ENCODE measurements at places on chromosomes 6 and 20.

GRCh38 chr20:43397147-43397546 is 60.5 kb upstream of the SRSF6 start:
- DNase-seq = no peak

DNA sequence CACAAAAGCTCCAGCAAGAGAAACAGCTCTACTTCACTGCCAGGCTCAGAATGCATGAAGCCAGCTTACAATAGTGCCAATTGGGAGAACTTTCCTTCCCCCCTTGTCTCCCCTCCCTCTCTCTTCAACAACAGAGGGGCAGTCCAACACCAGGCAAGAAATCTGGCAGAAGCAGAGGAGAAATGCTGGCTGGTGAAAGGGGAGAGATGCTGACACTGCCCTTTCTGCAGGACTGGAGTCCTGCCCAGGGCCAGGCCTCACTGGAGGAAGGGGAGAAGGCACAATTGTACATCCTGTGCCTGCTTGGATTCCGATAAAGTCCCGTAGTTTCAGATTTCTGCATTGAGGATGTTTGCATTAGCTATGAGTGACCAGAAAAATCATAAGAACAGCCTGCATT is 148.6 kb downstream of the LRRC1 start:
- DNase-seq = no peak

- no peak for DNase-seq
Observed at GRCh38 chr20:25040438-25040831, 17.5 kb downstream of the ACSS1 start.

DNA sequence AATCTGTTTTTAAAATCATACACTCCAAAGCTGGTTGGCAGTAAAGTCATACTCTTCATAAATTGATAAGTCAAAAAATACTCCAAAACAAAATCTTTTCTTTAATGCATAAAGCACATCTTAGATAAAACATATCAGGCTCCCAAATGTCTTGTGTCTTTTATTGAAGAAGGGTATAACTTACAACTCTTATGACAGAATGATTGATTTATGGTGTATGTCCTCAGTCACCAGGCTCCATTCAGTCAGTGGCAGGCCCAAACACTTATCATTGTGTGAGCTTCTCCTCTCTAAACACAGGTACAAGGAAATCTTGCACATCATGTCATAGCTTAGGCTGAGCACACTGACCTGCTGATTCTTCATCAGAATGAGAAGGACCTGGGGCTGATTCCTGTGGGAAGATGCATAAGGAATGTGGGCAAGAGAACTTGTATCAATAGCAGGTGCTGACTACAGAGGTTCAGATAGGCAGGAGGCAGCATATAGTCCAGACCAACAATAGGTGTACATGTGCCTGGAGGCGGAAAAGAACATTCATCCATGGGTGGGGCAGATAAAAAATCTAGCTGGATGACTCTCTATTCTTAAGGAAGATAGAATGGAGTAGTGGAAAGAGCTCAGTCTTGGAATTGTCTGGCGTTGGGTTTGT is 1.9 kb downstream of the CALHM5 start:
- DNase-seq = no peak

DNA sequence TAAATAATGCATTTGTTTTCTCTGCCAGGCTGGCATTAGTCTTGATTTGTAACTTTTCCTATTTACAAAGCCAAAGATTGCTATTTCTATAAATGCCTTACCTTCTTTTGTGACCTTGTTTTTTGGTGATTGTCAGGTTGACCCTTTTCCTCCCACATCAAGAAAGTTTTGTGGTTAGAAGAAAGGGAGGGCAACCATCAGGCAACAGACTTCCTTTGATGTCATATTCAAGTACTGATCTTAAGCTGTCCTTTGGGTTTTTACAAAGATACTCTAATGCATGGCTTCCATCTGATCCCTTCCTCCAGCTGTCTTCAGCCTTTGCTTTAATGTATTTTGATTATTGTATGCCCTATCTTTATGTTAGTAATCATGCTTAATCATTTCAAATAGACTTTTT is 23.9 kb downstream of the RNF217 start:
- no peak for DNase-seq

GRCh38 chr20:17849901-17850683 is 118.5 kb downstream of the SNX5 start:
- no peak for DNase-seq

- DNase-seq = no peak
Observed at GRCh38 chr6:27279513-27280063, 32.1 kb downstream of the PRSS16 start.

DNA sequence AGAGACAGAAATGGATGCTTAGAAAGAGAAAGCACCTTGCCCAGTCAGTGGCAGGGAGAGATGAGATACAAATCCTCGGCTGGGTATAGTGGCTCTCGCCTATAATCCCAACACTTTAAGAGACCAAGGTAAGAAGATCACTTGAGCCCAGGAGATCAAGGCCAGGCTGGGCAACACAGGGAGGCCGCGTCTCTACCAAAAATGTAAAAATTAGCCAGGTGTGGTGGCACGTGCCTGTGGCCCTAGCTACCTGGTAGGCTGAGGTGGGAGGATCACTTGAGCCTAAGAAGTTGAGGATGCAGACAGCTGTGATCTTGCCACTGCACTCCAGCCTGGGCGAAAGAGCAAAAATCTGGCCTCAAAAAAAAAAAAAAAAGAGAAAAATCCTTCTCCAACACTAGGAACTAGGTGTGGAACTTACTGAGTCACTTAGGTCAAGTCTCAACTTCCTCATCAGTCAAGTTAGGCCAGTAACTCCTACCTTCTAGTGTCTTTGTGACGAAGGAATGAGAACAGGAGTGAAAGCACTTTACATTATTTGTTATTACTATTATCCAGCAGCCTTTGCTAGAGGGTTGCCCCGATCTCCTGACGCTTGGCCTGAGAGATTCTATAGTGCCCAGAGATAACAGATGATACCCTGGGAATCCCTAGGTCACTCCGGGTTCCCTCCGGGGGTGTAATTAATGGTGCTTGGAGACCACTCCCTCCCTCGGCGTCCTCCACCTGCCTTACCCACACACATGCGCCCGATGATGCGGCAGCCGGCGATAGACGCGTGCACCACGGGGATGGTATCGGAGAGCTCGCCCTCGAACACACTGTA is 918 bp downstream of the EIF6 start:
- DNase-seq = no peak

DNA sequence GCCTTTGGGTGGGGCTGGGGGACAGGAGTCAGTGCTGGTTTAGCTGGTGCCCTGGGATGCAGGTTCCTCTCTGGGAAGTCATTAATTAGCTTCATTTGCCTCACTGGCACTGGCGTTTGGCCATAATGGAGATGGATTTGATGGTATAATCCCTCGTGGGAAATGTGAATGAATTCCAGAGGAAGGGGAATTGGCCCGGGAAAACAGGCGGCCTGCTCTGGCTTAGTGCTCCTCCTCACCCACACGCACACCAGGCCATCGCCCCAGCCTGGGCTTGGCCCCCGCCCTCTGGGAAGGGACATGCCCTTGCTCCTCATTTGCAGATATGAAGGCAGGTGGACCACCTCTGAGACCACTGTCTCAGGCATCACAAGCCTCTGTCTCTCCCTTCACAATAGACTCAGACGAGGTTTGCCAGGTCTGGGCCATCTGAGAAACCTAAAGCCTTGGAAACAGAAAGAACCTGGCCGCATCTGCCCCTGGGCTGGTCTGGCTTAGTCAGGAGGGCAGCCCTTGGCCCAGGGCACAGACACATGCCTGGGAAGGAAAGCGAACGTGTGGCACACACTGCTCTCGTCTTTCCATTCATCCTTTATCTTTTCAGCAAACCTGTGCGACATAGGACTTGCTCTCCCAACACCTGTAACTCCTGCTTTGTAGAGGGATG is 199.2 kb upstream of the CDH4 start:
- DNase-seq = no peak

DNA sequence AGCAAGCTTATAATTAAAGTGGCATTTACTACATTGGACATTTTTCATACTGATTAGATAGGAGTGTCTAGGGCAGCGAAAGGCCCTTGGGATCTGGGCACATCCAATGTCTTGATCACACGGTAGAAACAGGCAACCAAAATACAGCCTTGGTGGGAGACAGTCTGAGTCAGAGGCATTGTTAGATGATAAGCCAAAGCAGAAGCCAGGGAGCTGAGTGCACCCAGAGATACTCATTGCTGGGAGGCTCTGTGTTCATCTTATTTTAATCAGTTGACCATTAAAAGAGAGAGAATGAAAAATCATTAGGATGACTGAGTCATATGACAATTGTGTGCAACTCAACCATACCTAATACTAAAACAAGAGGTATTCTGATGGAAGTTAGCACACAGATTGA is 109.5 kb downstream of the LCA5 start:
- DNase-seq = no peak

DNA sequence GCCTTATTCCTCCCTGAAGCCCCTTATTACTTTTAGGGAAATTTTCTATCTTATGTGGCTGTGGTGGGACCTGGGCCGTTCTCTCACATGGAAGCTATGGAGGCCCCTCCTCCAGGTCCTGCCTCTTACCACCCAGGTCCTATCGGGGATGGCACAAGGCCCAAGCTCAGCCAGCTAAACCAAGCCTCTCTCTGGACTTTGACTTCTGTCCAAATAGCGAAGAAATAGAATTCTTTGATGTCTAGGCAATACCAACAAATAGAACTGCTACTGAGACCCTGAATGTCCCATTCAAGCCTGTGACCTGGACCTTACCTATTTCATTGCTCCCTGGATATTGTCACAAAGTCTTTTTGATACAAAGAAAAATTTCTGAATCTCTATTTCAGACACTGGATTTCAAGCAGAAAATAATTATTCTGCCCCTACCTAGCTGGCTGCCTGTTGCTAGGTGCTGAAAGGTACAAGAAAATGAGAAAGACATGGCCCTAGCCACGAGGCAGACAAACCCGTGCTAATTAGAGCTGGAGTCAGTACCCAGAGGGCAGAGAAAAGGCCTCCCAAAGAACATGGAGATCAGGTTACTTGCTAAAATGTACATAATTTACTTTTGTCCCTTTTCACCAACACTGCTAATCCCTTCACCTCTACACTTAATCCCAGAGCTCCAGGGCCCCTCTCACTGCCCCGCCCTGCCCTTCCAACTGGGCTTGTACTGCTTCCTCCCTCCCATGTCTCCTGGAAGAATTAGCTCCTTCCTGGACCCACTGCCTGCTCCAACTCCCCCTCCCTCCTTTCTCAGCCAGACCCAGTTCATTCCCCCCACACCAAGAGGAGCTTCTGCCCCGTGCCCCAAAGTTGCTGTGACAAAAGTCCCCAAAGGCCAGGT is 15.5 kb upstream of the NNAT start:
- DNase-seq = no peak

DNA sequence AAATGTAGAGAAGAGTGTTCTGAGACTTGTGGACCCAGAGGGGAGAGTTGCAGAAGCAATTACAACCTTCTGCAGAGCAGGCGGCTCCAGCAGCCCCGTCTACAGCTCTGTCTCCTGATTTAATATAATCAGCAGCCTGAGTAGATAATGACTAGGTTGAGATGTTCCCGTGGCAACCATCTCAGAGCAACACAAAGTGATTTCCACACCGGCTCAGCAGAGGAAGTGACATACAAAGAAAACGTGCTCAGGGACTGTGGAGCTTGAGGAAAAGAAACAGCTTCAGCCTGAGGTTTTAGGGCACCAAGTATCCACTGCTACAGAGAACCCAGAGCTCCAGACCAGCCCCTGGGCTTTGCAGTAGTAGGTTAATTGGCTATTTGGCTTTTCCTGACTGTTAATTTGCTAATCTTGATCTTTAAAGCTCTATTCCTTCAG is 136.4 kb downstream of the MTFR2 start:
- no peak for DNase-seq

DNA sequence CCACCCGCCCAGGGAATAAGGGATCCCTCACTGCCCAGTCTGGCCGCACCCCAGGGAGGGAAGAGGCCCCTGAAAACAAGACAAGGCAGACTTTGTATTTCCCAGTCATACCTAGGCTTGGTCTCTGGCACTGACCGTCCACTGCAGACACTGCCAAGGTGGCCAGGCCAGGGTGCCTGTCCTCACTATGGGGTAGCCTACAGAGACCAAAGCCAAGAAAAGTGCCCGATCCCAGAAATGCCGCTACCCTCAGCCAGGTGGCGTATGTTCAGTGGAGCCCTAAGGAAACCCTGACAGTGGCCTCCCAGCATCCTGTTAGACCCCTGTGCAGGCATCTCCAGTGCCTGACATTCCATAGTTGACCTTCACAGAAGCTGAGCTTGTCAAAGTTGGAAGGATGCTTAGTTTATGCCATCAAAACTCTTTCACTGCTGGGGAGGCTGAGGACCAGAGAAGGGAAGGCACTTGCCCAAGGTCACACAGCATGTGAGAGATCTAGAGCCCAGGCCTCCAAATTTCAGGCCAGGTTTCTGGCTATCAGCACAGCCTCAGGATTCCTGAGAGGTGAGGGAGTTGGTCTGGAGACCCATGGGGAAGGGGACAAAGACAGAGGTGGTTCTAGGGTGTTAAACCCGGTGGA is 2.5 kb downstream of the SCRT2 start:
- no peak for DNase-seq

DNA sequence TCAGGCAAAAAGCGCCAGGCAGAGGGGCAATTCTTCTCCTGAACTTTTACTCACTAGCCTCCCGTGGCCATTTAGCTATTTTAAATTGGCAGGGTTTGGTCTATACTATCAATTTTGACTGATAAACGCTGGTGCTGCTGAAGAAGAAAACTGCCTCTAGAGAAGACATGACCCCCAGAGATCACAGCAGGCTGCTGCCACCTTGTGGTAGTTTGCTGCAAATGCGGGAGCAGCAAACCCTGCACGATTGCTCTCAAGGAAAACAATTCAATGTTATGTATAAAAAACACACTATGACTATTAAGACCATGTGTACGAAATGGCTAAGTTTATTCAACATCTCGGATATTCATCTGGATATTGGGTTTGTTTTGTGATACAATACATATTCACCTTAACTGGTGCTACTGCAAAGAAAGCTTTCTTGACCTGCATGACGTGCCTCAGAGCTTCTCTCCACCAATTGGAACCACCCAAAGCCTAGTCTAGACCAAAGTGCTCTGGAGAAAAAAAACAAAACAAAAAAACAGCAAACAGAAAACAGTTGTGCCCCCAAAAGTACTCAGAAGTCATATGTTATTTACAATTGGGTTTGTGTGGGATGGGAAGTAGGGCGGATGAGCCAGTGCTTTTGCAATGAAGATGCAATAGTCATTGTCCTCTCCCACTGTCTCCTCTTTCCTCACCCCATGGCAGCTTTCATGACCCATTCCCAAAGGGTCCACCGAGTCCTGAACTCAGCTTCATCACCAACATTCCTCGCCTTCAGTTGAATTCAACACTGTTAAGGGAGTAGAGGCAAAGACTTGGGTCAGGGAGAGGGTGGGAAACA is 19.6 kb upstream of the IL17F start:
- peak; percentile 77 for DNase-seq

GRCh38 chr20:47400685-47401084 is 44.2 kb upstream of the ZMYND8 start:
- no peak for DNase-seq

GRCh38 chr20:2463616-2464365 is 6.8 kb downstream of the SNRPB start:
- no peak for DNase-seq

Measured in CD4-positive, alpha-beta T cell treated with Interleukin-1 beta for 1 hour (primary cell).